ENCODE measurements at places on chromosomes 7 and 10.

DNA sequence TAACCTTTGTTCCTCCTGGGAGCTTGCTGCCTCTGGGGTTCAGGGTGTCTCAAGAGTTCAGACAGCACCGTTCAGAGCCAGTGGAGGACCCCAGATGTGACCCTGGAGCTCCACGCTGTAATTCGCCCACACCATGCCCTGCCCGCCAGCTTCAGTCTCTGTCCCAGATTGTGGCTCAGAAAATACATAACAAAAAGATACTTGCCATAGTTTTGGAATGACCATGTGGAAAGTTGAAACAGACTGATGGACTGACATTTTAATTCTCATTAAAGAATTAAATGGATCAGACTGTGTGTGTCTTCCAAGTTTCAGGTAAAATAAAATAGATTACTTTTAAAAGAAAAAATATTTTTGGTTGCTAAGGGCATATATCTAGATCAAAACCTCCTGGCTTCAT lies 174.7 kb upstream of the TNS3 start:
- DNase-seq, result no peak

DNA sequence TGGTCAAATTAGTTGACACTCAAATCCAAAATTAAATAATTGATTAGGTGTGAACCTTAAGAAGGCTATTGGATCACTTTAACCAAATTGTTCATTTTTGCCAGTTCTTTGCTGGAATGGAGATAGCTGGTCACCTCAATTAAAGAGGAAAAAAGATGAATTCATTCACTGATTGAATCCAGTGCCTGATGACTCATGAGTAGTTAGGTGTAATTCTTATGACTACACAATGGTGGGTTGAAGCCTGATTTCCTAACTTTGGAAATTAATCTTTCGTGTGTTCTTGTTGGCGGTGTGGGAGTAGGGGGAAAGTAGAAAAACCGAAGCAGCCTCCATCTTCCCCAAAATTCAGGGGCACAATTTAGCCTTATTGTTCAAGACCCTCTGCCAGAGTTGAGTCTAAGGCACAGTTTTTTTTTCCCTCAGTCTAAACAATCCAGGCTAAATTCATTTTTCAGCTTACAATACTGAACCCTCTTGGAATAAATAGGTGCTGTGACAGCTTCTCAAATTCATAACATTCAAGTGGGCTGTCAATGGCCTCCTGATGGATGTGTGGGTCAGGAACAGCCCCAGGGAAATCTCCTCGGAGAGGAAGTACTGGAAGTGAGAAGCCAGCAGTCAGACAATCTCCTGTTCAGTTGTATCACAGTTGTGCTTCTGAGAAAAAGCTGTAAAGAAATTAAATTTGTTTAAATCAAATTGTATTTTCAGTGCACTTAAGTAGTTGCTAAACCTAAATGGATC lies 356.6 kb downstream of the BBS9 start:
- no peak for DNase-seq

- no peak for DNase-seq
Measured at GRCh38 chr7:155234950-155235789, 62.5 kb upstream of the INSIG1 start.

DNA sequence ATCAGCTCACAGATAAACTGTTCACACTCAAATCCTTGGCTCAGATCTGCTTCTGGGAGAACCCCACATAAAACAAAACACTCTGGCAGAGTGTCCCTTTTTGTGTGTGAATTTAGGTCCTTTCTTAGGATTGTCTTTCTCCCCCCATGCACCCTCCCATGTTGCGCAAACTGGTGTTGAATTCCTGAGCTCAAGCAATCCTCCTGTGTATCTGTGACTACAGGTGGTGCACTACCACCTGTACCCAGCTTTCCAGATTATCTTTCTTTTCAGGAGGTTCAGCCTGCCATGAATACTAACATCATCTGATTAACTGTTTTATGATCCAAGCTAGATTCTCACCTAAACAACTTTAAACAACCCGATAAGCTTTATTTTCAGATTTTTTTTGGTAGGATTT lies 177.6 kb upstream of the CSTF2T start:
- DNase-seq, result no peak

GRCh38 chr7:28773423-28774145 lies 184.5 kb downstream of the TRIL start:
- DNase-seq, result no peak

- DNase-seq, result no peak
Measured at GRCh38 chr10:12657489-12657888, 308.1 kb downstream of the CAMK1D start.

DNA sequence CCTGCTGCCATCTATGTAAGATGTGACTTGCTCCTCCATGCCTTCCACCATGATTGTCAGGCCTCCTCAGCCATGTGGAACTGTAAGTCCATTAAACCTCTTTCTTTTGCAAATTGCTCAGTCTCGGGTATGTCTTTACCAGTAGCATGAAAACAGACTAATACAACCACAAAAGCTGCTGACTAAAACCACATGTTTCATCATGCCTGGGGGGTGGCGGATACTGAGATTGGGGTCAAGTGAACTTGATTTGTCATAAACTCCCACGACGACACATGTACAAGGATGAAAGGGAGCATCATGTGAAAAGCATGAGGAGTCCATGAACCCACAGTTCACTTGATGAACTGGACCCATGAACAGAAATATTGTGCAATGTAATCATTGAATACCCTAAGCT lies 134.9 kb upstream of the ANK3 start:
- no peak for DNase-seq

DNA sequence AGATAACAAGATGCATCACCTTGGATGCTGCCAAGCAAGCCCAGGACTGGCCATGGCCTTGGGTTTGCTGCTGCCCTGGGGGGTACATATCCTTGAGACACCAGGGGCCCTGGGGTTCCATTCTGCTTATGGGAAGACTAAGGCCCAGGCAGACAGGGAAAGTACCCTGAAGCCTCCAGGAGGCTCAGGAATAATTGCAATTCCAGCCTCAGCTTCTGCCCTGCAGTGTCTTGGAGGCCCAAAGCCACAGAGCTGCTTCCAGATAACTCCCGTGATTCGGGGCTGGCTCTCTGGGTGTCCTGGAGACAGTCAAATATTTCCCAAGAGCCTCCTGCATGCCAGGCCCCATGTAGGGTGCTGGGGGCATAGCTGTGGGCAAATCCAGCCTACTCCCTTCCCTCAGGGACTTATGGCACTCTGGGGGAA lies 22.6 kb downstream of the MYL10 start:
- no peak for DNase-seq

DNA sequence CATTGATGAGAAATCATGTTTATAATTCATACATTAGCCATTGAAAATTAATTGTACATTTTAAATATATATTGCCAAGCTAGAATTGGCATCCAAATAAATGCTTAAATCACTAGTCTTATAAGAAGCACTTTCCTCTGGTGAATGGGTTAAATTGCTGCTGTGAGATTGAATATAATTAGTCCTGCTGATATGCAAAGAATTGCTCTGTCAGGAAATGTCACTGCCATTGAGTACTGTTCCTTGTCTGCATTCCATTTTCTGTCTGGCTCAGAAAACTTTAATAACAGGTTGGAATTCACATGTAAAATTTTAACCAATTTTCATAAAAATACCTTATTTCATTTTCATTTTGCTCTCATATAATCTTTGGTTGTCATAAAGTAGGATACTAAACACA lies 589.1 kb downstream of the MAGI2 start:
- no peak for DNase-seq

DNA sequence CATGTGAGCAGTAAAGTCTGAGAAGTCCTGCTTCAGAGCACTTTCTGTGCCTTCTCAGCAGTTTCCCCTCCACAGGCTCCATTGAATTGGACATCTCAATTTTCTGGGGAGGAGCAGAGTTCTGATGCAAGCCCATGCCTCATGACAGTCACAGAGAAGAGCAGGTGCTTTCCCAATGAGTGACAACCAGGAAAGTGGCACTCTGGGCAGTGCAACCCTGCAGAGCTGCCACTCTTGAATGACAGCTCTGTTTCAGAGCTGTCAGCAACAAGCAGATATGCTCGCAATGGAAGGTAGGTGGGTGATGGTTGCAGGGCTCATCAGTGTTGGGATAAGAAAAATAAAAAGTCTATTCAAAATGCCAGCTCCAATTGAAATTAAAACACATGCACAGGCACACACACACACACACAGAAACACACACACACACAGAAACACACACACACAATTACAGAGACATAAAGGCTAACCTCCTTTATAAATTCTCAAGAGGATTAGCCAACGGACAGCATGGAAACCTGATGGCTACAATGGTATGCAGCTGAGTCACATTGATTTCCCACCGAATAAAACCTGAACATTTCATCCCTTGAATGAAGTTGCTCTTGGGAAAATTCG lies 50.5 kb downstream of the C10orf67 start:
- no peak for DNase-seq

- no peak for DNase-seq
Measured at GRCh38 chr10:87776328-87776727, 41.7 kb downstream of the ATAD1 start.

GRCh38 chr10:62708569-62708968 lies 96.0 kb upstream of the ADO start:
- DNase-seq, result peak; percentile 47

GRCh38 chr10:31041011-31041410 lies 9.3 kb upstream of the ZNF438 start:
- DNase-seq, result no peak

DNA sequence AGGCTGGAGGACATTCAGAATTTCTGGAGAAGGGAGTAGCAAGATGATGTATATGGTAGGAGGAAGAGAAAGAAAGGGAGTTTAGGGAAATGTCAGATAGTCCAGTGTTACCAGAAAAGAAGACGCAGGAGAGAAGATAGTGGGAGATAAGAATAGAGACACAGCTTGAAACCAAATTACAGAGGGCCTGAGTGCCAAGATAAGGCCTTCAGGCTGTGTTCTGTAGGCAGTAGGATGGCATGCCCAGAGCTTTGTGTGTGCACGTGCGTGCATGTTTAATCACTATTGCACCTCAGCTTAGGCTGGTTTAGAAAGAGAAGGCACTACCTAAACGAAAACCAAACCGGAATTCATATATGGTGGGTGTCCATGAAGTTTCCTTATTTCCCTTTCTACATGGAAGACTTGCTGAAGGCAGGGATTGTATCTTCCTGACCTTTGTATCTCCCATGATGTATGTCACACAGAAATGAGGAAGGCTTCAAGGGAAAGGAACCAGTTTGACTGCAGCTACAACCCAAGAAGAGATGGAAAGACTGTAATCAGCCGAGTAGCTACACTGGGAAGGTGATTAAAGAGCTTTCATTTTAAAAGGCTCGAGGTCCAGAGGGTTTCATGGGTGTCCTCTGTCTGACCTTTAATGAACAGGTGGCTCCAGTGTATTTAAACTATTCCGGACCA lies 35.8 kb upstream of the BHLHA15 start:
- DNase-seq, result no peak

- DNase-seq, result no peak
Measured at GRCh38 chr10:29859521-29860130, 199.8 kb downstream of the JCAD start.

DNA sequence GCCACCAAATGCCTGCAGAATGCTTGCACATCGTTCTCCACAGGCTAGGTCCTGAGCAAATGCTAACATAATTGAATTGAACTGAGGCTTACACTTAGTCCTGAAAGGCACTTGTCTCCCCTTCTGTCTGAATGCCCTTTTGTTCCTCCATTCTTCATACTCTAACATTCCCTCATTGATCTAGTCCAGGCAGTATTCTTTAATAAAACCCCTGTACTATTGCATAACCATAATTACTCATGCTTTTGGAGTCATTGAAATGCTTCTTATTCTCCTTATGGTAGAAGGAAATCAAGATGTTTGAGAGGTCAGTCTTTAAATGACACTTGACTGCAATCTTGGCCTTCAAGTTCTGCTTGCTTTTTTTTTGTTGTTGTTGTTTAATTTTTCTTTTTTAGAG lies 7.1 kb downstream of the PI4K2A start:
- DNase-seq, result no peak

GRCh38 chr7:151381348-151382078 lies 28.3 kb downstream of the WDR86 start:
- DNase-seq, result no peak

- no peak for DNase-seq
Measured at GRCh38 chr10:112208997-112209396, 25.4 kb upstream of the GPAM start.

GRCh38 chr10:12510501-12510941 lies 161.2 kb downstream of the CAMK1D start:
- no peak for DNase-seq

DNA sequence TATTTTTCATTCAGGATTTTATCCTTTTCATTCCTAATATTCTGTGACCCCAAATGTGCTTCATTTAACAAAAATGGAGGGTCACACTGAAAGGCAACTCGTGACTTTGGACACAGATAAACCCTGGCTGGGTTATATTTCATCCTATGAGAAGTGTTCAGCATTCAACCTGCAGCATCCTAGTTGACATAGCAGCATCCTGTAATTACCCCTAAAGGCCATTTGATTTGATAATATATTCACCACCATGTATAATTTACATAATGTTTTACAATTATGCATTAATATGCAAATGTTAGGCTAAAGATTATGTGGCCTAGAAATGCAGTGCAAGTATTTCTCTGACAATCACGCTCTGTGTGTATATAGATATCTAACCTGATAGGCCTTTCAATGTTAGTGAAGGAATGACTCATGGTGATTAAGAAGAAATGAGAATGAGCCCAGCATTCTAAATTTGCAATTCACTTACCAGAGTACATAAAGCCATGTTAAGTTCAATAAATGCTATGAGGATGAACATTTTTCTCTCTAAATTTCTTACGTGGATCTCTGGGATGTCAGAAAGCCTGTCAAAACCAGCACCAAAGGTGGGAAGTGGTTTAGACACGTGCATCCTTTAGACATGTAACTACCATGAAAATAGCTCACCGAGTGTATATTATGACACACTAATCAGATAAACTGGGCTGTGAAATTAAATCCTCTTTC lies 337.7 kb upstream of the AOAH start:
- no peak for DNase-seq

DNA sequence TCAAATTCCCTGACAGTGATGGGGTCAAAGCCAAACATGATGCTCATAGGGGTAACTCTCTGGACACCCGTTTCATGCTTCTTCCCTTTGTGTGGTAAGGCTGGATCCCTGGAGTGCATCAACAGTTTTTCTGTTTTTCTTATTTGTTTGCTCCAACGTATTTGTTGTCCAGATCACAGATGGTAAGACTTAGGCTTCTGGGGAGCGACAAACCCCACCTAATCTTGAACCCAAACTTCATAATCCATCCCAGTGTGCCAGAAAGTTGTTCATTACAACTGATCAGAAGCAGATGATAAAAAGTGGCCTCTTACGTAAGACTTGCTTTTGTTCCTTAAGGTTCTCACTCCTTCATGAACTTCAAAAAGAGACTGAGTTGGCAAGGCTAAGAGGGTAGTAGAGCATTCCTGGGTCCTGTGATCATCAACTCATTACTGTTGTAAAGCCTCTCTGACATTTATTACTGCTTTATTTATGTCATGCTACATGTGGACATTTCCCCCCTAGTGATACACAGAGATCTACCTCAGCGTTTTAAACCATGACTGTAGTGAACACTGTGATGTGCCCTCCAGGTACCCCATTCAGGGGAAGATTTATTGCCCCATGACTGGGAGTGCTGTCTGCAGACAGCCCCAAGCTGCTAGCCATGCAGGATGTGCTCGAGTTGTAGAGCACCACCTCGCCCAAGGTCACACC lies 125.6 kb downstream of the CCDC71L start:
- no peak for DNase-seq

GRCh38 chr7:73679709-73680108 lies 3.5 kb downstream of the DNAJC30 start:
- no peak for DNase-seq
